ENCODE measurements at places on chromosomes 6 and 20.

GRCh38 chr6:150236544-150236943 lies 93.7 kb downstream of the PPP1R14C start:
- no peak for DNase-seq

DNA sequence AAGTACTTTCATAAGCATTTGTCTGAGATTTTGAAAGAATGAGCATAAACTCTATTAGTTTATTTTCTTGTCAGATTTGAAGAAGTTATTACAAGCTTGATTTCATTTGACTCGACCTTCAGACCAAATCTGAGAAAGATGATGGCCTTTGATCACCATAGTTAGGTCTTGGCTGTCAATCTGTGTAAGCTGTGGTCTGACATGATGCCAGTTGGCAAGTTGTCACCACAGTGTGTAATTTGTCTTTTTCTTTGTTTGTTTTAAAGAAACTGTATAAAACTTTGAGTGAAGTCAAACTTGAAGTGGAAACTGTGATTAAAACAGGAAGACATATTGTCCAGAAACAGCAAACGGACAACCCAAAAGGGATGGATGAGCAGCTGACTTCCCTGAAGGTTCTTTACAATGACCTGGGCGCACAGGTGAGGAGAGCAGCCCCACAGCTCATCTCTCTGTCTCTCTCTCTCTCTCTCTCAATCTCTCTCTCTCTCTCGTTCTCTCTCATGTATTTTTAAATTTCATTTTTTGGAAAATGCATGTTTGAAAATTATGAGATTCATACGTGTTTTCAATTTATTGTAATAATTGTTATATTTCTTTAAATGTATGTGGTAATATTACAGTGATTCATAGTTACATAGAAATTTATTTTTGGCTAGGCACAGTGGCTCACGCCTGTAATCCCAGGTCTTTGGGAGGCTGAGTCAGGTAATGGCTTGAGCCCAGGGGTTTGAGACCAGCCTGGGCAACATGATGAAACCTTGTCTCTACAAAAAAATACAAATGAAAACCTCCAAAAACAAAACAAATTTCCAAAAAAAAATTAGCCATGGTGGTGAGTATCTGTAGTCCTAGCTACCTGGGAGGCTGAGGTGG lies 208.1 kb downstream of the UTRN start:
- no peak for DNase-seq

DNA sequence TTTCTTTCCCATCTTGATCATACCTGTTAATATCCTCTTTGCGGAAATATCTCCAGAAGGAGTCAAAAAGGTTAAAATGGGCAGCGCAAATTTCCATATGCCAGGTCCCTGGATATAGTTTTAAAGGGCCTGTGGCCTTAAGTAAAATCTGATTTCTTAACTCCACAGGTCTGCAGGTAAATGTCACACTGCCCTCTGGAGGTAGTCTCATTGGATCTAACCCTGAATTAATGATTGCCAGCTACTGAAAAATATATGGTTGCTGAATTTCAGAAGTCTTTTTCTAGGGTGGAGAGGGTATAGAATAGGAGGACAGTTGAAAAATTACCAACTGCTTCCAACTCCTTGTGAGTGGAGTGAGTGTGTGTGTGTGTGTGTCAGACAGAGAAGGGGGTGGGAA lies 8.5 kb downstream of the MOXD1 start:
- DNase-seq = no peak

- DNase-seq = no peak
Observed at GRCh38 chr6:85464722-85465150, 14.9 kb downstream of the NT5E start.

DNA sequence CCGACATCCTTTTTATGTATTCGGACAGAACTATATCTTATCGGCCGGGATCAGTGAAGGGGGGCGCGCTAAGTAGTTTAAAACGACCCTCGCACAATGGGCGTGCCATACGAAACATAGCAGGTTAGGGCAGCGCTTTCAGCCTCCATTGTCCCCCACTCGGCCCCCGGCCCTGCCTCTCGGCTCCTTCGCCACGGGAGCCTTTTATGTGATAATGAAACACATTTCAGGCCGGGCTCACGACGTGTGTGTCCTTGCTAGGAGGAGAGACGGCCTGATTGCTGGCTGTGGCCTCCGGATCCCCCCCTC lies 5.3 kb downstream of the FOXA2 start:
- DNase-seq = no peak

All from stimulated activated naive CD4-positive, alpha-beta T cell (primary cell).